ENCODE measurements at places on chromosomes 7 and 10. TPM values are rescaled to one million over a fixed set of nuclear protein-coding genes. Genes with fewer than 3 reads are reported as not detected.
A peak's percentile ranks its signal among the peaks of the same experiment; 100 is the strongest.

GRCh38 chr7:150974468-150975391, 3.4 kb downstream of the KCNH2 start:
- DNase-seq, result no peak

GRCh38 chr7:43303740-43304241, 191.3 kb downstream of the HECW1 start:
- DNase-seq, result no peak

GRCh38 chr7:157347217-157347904, 10.6 kb downstream of the DNAJB6 start:
- DNase-seq, result peak; percentile 73

DNA sequence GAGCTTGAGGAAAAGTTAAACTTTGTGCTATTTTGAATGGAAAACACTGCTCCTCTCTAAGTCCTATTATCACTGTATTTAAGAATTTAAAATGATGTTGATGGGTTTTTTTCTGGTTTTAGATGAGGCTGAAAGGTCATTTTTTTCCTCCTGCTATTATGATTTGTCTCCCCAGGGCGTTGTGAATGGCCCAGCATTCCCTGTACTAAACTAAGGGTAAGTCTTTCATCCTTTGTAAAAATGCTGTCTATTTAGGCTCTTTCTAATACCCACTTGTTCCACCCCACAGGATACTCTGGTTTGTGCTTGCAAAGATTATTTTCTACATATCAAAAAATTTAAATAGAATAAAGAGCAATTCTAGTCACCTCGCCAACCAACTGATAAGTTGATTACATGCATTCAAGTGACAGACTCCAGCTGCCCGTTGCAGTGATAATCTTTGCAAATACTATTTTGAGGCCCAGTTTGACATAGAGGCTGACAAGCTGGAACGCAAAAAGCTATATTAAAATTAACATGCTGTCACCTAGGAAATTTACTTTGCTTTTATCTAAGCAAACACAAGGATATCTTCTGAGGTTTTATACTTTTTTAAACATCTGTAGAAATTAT, 222.3 kb upstream of the TMEM229A start:
- DNase-seq, result no peak

DNA sequence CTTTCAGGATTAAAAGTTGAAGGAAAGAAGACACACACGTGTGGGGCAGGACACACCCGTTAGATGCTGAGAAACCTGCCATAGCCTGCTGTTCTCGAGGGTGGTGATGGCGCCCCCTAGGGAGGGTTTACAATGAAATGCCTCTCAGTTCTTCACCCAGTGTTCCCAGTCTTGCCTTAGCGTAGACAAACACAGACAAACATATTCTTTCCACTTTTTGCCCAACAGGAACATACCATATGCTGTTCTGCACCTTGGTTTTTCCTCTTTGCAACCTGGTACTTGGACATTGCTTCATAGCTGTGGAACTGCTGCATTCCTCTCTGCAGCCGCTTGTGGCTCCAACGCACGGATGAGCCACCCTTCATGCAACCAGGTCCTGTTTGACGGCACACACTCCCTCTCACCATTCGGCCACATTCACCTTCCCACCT, 23.3 kb upstream of the HSPA12A start:
- no peak for DNase-seq

- no peak for DNase-seq
Observed at GRCh38 chr7:106871793-106872571, 6.9 kb downstream of the PIK3CG start.

GRCh38 chr10:46236546-46236887, 50.3 kb upstream of the ANTXRL start:
- DNase-seq, result no peak

GRCh38 chr10:75287697-75288096, 51.9 kb upstream of the COMTD1 start:
- no peak for DNase-seq

DNA sequence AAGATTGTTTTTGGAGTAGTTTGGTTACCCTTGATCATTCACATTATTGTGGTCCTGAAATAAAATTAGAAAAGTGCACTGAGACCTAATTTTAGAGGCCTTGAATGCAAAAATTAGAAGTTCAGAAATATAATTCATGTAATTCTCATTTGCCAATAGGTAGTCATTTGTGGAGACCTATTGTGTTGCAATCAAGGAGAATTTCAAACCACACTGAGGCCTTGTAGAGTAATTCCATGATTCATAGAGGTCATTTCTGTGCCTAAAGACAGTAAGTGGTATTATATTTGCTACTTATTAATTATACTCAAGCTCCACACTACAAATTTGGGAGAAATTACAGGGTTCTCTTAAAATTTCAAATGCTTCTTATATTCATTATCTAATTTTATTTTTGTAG, 946.8 kb upstream of the POT1 start:
- DNase-seq, result no peak

DNA sequence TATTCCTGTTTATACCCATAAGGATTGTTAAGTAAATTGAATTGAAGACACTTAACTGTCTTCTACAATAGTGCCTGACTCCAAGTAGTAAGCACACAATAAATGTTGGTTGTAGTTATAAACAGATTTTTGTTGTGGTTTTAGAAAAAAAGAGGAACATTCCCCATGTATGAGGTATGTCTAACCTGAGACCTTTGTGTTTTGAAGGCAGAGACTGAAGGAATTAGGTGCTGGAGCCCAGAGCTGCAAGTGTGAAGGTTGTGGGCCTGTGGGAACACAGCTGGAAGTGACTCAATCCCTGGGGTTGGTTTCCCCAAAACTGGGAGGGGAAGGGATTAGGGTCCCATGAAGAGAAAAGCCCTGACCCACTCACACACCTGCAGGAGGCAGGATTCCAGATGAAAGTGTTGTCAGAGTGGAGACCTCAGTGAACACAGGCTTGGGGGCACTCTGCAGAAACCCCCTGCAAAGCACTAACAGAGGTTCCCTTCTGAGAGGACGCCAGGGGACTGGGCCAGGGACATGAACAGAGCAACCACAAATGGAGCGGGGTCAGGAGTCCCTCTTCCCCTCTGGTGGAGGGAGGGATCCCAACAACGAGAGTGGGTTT, 265.1 kb upstream of the KLF14 start:
- DNase-seq, result no peak

- DNase-seq, result no peak
Observed at GRCh38 chr10:131573256-131573655, 261.7 kb upstream of the TCERG1L start.

- DNase-seq, result no peak
Observed at GRCh38 chr10:71633920-71634319, 85.7 kb downstream of the C10orf105 start.

DNA sequence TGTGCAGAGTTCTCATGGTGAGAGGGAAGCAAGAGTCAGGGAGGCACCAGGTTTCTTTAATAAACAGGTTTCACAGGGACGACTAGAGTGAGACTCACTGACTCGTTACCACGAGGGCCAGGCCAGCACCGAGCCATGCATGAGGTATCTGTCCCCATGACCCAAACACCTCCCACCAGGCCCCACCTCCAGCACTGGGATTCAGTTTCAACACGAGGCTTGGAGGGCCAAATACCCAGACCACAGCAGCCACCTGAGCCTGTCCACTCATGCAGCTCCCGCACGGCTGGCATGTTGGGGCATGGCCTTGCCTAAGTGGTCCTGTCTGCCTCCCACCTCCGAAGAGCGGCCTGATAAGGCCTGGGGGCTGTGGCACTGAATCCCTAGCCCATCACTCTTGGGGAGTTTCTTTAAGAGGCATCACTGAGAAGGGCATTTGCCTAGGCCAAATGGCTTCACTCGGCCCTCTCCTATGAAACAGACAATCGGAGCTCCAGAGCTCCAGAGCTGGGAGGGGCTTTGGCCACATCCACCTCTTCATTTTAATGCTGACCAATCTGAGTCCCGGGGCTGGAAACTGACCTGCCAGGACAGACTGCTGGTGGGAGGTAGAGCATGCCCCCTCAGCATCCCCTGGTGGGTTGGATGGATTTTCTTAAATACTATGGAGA, 157.8 kb downstream of the DNAJB6 start:
- no peak for DNase-seq

- DNase-seq, result no peak
Observed at GRCh38 chr10:111732166-111732785, 451.3 kb downstream of the GPAM start.

DNA sequence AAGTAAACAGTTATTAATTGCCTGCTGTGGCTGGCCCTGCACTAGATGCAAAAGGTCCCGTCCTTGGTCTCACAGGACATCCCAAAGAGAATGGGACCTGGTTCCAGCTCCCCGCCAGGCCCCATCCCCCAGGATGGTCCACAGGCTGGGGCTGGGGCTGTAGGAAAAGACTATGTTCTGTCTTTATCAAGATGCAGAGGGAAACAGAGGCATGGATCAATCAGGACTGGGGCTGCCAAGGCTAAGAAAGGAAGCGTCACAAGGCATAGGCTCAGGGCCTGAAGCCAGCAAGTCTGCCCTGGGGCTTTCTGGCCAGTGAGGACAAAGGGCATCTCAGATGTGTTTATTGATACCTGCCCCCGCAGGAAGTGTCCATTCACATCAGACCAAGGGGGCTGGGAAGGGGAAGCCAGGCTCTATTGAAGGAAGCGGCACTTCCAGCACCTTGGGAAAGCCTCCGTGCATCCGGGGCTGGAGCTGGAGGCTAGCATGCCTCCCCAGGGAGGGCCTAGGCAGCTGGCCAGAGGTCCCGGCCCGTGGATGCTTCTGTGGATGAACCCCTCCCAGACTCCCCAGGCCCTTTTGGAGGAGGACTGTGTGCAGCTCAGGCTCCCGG, 5.8 kb downstream of the VSIR start:
- peak; percentile 84 for DNase-seq

Gene TMEM273
- 7.7 TPM for total RNA-seq

Gene PAX4
- not detected for total RNA-seq

Gene GTF2IRD1
- 40.5 TPM for total RNA-seq

Gene HYAL4
- 3.2 TPM for total RNA-seq

Gene IFIT5
- 2.8 TPM for total RNA-seq

Gene TMEM270
- not detected for total RNA-seq

Gene PRSS37
- total RNA-seq, result not detected

Gene CALML3
- not detected for total RNA-seq

Gene CRHR2
- total RNA-seq, result 0.42 TPM

Gene ADAM22
- total RNA-seq, result 0.42 TPM

Gene RNF148
- total RNA-seq, result not detected

Gene MGAM2
- not detected for total RNA-seq

Gene CPEB3
- 16.9 TPM for total RNA-seq

All from psoas muscle (tissue), 8 donors.